ENCODE measurements at places on chromosomes 11 and 22.
A peak's percentile ranks its signal among the peaks of the same experiment; 100 is the strongest.

- no peaks in the 10 kb centered on the region for H3K4me1 ChIP-seq
- no peak overlapping the region for H3K27ac ChIP-seq
- H3K36me3 ChIP-seq: peaks cover 19% of the 10 kb centered on the region
- H3K27me3 ChIP-seq: no peaks in the 10 kb centered on the region
- no peak overlapping the region for H3K4me3 ChIP-seq
Observed at GRCh38 chr11:126410649-126411048, 55.2 kb downstream of the ST3GAL4 start.

- H3K4me3 ChIP-seq: no peak overlapping the region
- peaks cover 13% of the 10 kb centered on the region for H3K4me1 ChIP-seq
- no peaks in the 10 kb centered on the region for H3K36me3 ChIP-seq
- peaks cover 96% of the 10 kb centered on the region for H3K27me3 ChIP-seq
- H3K27ac ChIP-seq: no peak overlapping the region
- no peak for ATAC-seq
Observed at GRCh38 chr11:119367661-119368120, 13.8 kb downstream of the USP2 start.

- H3K4me3 ChIP-seq: no peak overlapping the region
- H3K4me1 ChIP-seq: peaks cover 12% of the 10 kb centered on the region
- no peak for ATAC-seq
- H3K36me3 ChIP-seq: peaks cover 33% of the 10 kb centered on the region
Observed at GRCh38 chr22:37764622-37765021, 43.1 kb upstream of the GCAT start.

DNA sequence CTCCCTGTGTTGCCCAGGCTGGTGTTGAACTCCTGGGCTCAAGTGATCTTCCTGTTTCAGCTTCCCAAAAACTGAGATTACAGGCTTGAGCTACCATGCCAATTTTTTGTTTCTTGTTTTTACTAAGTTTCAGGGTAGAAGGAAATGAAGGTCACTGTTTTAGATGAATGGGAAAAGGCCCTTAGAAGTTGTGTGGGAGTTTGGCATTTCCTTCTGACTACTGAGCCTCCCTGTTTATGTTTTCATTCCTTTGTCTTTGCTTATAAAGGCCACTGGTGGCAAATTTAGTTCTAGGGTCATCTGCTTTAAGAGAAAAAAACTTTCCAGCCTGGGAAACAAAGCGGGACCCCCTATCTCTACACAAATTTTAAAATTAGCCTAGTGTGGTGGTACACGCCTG, 22.1 kb downstream of the SRPRA start:
- no peak overlapping the region for H3K27ac ChIP-seq
- ATAC-seq: no peak
- H3K36me3 ChIP-seq: peaks cover 39% of the 10 kb centered on the region

GRCh38 chr11:107704451-107704850, 7.4 kb downstream of the SLN start:
- no peaks in the 10 kb centered on the region for H3K36me3 ChIP-seq
- H3K27me3 ChIP-seq: peaks cover 25% of the 10 kb centered on the region
- no peak for ATAC-seq
- H3K27ac ChIP-seq: no peak overlapping the region
- no peaks in the 10 kb centered on the region for H3K4me1 ChIP-seq
- no peak overlapping the region for H3K4me3 ChIP-seq

DNA sequence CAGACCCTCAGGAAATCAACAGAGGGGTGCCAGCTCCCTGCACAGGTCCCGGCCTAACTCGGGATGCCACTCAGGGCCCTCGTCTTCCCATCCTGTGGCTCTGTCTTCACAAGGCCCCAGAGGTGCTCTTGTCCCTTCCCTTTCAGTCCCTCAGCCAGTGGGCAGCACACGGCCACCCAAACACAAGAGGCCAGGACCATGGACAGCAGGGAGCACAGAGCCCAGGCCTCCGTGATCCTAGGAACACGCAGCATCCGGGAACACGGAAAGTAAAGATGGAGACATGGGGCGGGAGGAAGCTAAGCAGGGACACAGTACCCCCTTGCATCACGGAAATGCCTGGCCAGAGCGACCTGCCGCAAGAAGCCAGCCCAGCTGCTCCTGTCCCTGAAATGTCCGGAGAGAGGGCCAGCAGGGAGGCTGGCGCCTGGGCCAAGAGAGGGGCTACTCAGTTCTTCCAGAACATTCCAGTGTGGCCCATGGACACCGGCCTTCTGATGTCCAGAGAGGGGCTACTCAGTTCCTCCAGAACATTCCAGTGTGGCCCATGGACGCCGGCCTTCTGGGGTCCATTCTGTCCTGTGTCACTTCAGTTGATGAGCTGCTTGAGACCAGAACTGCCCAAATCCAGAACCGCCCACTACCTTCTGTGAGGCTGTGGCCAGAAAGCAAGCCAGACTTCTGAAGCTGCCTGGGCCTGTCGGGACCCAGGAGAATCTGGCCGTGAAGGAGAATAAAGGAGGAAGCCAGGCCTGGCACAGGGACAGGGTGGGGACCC, 274.0 kb downstream of the BRD1 start:
- H3K36me3 ChIP-seq: peaks cover 31% of the 10 kb centered on the region
- H3K27me3 ChIP-seq: no peaks in the 10 kb centered on the region
- no peak overlapping the region for H3K27ac ChIP-seq
- ATAC-seq: no peak
- no peak overlapping the region for H3K4me3 ChIP-seq

- H3K27me3 ChIP-seq: no peaks in the 10 kb centered on the region
- H3K36me3 ChIP-seq: peaks cover 63% of the 10 kb centered on the region
- H3K4me1 ChIP-seq: no peaks in the 10 kb centered on the region
- H3K27ac ChIP-seq: no peak overlapping the region
- ATAC-seq: no peak
Observed at GRCh38 chr11:68792400-68792966, 41.2 kb upstream of the TESMIN start.

DNA sequence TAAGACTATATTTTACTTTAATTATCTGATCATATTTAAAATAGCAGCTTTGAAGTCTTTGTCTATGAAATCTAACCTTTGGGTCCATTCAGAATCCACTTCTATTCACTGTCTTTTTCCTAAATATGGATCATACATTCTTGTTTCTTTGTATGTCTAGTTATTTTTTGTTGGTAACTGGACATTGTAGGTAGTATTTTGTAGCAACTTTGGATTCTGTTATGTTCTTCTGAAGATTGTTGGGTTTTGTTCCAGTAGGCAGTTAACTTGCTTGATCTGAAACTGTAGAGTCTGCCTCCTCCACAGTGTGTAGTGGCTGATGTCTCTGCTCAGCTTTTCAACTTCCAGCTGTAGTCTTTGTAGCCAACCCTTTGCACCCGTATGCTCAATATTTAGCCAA, 37.5 kb upstream of the GAL start:
- peaks cover under 1% of the 10 kb centered on the region for H3K4me1 ChIP-seq
- peaks cover 10% of the 10 kb centered on the region for H3K27me3 ChIP-seq
- no peak overlapping the region for H3K27ac ChIP-seq
- no peak for ATAC-seq
- no peaks in the 10 kb centered on the region for H3K36me3 ChIP-seq

GRCh38 chr11:117072517-117073461, 25.4 kb downstream of the SIK3 start:
- peaks cover 65% of the 10 kb centered on the region for H3K4me1 ChIP-seq
- ATAC-seq: no peak
- peak overlapping the region; percentile 7 for H3K27ac ChIP-seq
- H3K27me3 ChIP-seq: no peaks in the 10 kb centered on the region

GRCh38 chr11:110857892-110858546, 145.8 kb upstream of the ARHGAP20 start:
- H3K4me1 ChIP-seq: peaks cover 35% of the 10 kb centered on the region
- peak; percentile 49 for ATAC-seq
- H3K4me3 ChIP-seq: no peak overlapping the region
- peak overlapping the region; percentile 17 for H3K27ac ChIP-seq
- H3K36me3 ChIP-seq: no peaks in the 10 kb centered on the region

- no peaks in the 10 kb centered on the region for H3K27me3 ChIP-seq
- no peaks in the 10 kb centered on the region for H3K4me1 ChIP-seq
- H3K36me3 ChIP-seq: no peaks in the 10 kb centered on the region
- H3K27ac ChIP-seq: no peak overlapping the region
- ATAC-seq: no peak
Observed at GRCh38 chr11:114892381-114893197, 214.3 kb downstream of the NXPE2 start.

GRCh38 chr22:26239581-26239980, 70.3 kb downstream of the SEZ6L start:
- H3K27me3 ChIP-seq: peaks cover 30% of the 10 kb centered on the region
- H3K4me1 ChIP-seq: no peaks in the 10 kb centered on the region
- H3K4me3 ChIP-seq: no peak overlapping the region
- no peak overlapping the region for H3K27ac ChIP-seq

DNA sequence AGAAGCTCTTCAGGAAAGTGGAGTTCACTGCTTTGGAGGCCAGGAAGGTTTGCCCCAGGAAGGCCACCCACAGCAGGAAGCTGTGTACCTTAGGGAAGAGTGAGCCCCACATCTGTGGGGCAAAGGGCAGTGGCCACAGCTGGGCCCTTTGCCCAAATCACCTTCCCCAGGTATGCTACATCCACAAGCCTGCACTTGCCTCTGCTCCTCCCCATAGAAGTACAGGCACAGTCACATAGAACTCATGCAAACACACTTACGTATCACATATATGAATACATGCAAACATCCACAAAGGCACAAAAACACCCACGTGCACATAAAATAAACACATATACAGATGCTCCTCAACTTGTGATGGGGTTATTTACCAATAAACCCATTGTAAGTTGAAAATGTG, 2.1 kb downstream of the TRIM29 start:
- H3K36me3 ChIP-seq: no peaks in the 10 kb centered on the region
- H3K4me3 ChIP-seq: no peak overlapping the region
- peaks cover 16% of the 10 kb centered on the region for H3K27me3 ChIP-seq
- no peak overlapping the region for H3K27ac ChIP-seq

DNA sequence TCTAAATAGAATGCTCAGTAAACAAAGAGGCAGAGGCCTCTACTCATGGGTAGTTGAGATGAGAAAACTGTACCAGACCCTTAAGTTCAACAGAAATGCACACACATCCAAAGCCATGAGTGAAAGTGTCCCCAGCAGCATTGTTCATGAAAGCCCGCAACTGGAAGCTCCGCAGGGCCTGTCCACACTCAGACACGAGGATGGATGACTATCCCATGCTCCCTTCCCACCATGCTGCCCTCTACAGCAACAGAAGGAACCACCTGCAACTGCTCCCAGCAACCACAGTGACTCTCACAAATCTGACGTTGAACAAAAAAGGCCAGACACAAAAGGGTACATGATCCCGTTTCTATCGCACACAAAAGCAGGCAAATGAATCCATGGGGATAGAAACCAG, 76.9 kb upstream of the ANO1 start:
- H3K27ac ChIP-seq: no peak overlapping the region
- no peak overlapping the region for H3K4me3 ChIP-seq
- peaks cover 20% of the 10 kb centered on the region for H3K27me3 ChIP-seq
- no peaks in the 10 kb centered on the region for H3K36me3 ChIP-seq

GRCh38 chr11:65685981-65686380, 23.3 kb upstream of the RELA start:
- H3K4me1 ChIP-seq: no peaks in the 10 kb centered on the region
- ATAC-seq: no peak
- H3K4me3 ChIP-seq: no peak overlapping the region

GRCh38 chr11:31657091-31657490, 147.5 kb downstream of the ELP4 start:
- H3K4me1 ChIP-seq: no peaks in the 10 kb centered on the region
- ATAC-seq: no peak
- no peaks in the 10 kb centered on the region for H3K27me3 ChIP-seq
- H3K36me3 ChIP-seq: peaks cover 3% of the 10 kb centered on the region
- no peak overlapping the region for H3K27ac ChIP-seq

GRCh38 chr22:46813816-46814597, 51.6 kb downstream of the TBC1D22A start:
- peaks cover 58% of the 10 kb centered on the region for H3K4me1 ChIP-seq
- ATAC-seq: no peak
- H3K27me3 ChIP-seq: no peaks in the 10 kb centered on the region
- H3K27ac ChIP-seq: no peak overlapping the region
- H3K36me3 ChIP-seq: peaks cover 66% of the 10 kb centered on the region

GRCh38 chr22:45344334-45344733, 34.6 kb downstream of the FAM118A start:
- H3K4me1 ChIP-seq: no peaks in the 10 kb centered on the region
- peaks cover 42% of the 10 kb centered on the region for H3K36me3 ChIP-seq
- no peaks in the 10 kb centered on the region for H3K27me3 ChIP-seq
- no peak overlapping the region for H3K4me3 ChIP-seq

DNA sequence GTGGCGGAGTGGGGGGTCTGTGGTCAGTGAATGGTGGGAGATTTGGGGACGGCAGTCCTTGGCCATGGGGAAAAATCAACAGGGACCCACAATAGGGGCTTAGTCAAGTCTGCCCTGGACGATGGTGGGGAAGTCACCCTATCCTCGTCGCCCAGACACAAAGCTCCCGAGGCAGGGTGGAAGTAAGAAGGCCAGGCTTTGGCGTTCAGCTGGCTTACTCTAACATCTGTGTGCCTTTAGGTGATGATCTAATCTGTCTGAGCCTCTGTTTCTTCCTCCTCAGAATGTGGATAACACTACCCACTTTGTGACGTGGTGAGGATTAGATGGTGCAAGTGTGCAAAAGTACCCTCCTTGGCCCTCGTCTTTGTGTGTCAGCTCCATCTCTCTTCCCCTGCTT, 192.2 kb downstream of the ST3GAL4 start:
- H3K36me3 ChIP-seq: no peaks in the 10 kb centered on the region
- no peak for ATAC-seq
- H3K27ac ChIP-seq: no peak overlapping the region
- no peaks in the 10 kb centered on the region for H3K4me1 ChIP-seq

- no peaks in the 10 kb centered on the region for H3K27me3 ChIP-seq
- H3K36me3 ChIP-seq: no peaks in the 10 kb centered on the region
- peak overlapping the region; percentile 90 for H3K4me3 ChIP-seq
- no peak for ATAC-seq
Observed at GRCh38 chr22:38981005-38981991, 849 bp upstream of the APOBEC3B start.

DNA sequence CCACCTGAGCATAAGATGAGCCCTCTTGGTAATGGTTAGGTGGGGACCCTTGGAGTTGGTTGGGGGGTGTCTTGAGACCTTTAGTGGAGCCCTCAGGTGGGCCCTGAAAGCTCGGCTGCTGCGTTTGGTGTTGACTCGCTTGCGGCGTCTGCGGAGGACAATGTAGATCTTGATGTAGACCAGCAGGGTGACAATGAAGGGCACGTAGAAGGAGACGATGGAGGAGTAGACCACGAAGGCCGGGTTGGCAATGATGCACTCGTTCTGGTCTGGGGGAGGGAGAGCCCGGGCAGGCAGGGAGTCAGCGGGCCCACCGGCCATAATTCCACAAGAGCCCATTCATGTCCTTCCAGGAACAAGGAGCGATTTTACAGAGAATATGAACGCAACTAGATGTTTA, 27.8 kb downstream of the ANKK1 start:
- H3K4me3 ChIP-seq: no peak overlapping the region
- no peak overlapping the region for H3K27ac ChIP-seq
- H3K4me1 ChIP-seq: no peaks in the 10 kb centered on the region
- no peaks in the 10 kb centered on the region for H3K36me3 ChIP-seq
